Activated naive CD8-positive, alpha-beta T cell treated with anti-CD3 and anti-CD28 coated beads for 36 hours (primary cell): ENCODE measurements at places on chromosomes 6 and 20. TPM values are rescaled to one million over a fixed set of nuclear protein-coding genes. Genes with fewer than 3 reads are reported as not detected.

The PPP1R16B gene
- 65.4 TPM for total RNA-seq

The USP49 gene
- total RNA-seq = 4.5 TPM

The PDE7B gene
- 0.54 TPM for total RNA-seq

The SSTR4 gene
- total RNA-seq = not detected

The SLC2A10 gene
- 0.06 TPM for total RNA-seq

The RIMS1 gene
- not detected for total RNA-seq

The PIGT gene
- 48.0 TPM for total RNA-seq

The UNC5CL gene
- 1.3 TPM for total RNA-seq

The ENPP5 gene
- 0.33 TPM for total RNA-seq

- DNase-seq = no peak
These were observed 58.7 kb upstream of the SULF2 start for GRCh38 chr20:47843886-47844567.

GRCh38 chr20:14264869-14265268, 72.5 kb downstream of the FLRT3 start:
- no peak for DNase-seq

GRCh38 chr20:15236812-15237211, 899.4 kb upstream of the FLRT3 start:
- DNase-seq = no peak

GRCh38 chr20:63740627-63741353, 1.2 kb downstream of the SLC2A4RG start:
- DNase-seq = peak; percentile 47

DNA sequence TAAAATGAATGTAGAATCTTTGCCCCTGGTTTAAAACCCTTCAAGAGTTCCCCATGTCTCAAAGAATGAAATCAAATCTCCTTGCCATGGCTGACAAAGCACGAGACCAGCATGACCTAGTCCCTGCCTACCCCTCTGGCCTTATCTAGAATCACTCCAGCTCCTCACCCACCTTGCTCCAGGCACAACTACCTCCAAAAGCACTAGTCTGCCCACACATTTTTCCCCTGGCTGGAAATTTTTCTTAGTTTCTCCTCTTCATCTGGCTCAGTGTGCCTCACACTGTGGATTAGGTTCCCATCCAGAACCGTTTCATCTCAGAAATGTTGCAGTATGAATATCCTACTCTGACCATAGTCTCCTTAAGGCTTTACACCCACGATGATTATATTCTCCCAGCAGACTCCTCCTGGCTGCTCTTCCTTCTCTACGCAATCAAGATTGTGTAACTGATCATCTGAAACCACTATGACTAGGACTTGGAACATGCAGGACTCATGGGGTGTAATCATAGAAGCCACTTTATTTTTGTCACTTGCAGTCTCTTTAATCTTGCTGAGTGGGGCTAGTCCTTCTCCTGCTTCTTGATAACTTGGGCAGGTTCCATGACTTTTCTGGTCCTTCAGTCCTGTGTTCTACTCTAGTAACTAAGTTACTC, 7.8 kb upstream of the MRS2 start:
- no peak for DNase-seq

GRCh38 chr20:46642969-46643343, 8.3 kb downstream of the SLC13A3 start:
- DNase-seq = no peak

DNA sequence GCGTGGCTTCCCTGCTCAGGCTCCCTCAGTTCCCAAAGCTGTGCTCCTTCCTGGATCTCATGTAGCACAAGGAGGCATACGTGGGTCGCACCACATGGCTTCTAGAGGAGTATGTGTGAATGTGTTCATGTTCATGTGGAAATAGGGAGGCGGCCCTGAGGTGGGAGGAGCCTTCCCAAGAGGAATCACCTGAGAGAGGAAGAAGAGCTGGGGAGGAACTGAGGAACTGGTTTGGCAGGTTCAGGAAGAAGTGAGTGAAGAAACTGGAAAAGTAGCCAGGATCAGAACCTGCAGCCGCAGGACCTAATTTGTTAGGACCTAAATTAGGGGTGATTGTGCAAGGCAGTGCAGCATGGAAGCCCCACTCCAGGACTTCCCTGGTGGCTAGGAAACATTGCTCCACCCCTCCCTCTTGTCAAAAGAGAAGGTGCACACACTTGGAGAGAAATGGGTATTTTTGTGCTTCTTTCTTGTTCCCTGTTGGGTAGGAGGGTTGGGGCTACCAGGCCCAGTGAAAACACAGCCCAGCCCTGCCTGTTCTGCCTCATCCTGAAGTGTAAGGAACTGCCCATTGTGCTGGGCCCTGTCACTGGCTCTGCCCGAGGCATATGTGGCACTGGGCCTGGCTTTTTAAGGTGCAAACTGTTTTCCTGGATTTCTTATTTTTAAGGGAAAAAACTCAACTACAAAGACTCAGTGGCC, 20.7 kb downstream of the SYNJ2 start:
- no peak for DNase-seq

DNA sequence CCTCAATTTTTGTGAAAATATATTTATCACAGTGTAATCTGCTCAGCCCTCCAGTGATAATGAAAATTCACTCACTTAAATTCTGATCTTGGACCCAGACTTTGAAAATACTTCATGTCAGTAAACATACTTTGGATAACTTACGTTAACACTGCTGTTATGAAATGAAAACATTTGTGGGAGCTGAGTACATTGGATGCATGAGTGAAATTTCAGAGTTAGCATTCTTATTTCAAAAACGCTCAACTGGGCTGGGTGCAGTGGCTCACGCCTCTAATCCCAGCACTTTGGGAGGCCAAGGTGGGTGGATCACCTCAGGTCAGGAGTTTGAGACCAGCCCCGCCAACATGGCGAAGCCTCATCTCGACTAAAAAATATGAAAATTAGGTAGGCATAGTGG, 196.4 kb downstream of the UTRN start:
- DNase-seq = no peak

- DNase-seq = no peak
These were observed 492 bp upstream of the RNF39 start for GRCh38 chr6:30075790-30076732.

GRCh38 chr6:97468981-97469380, 186.0 kb upstream of the MMS22L start:
- no peak for DNase-seq

DNA sequence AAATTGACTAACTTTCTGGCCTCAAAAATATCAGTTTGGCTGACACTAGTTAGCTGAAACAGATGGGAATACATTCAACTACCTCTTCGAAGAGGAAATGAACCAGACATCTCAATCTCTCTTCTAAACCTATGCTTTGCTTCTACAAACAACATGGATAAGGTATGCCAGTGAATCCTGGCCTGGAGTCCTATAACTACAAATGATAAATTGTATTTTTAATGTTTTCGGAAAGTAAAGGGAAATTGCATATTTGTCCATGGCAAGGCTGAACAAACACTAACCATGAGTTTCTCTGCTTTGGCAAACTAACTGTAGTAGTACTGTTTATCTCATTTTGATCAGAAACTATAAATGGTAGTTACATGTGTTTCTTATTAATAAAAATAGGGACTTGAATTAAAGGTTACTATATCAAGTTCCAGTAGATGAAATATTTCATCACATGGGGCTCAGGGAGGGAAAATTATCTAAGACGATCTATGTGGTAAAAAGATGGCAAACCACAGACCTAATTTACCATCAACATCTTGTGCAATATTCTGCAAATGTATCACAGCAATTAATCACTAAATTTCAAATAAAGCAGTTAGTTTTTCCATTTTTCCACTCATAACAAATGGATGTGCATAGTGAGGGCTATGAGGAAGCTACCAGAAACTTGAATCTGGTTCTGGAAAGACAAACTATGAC, 76.8 kb downstream of the COL12A1 start:
- no peak for DNase-seq

GRCh38 chr6:40328386-40328985, 258.7 kb downstream of the LRFN2 start:
- peak; percentile 24 for DNase-seq

GRCh38 chr20:7379621-7380220, 560.5 kb downstream of the HAO1 start:
- no peak for DNase-seq

DNA sequence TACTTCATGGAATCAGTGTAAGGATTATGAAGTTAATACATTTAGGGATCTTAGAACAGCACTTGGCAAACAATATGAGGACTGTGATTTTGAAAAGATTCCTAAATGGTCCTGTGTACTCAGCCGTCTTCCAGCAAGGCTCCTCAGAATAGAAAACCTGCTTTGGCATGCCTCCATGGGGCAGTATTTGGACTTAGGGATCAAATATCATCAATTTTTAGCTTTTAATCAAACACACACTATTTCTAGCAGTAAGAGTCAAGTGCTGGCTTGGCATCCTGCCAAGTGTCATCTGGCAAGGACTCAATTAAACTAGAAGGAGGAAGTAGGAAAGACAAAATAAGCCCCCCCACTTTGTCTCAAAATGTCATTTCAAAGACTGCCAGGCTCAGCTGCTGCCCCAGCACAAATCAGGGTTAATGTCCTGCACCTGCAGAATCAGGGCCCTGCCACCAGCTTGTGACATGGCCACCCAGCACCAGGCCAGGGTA, 40.8 kb downstream of the IYD start:
- DNase-seq = no peak

- DNase-seq = no peak
These were observed 77.1 kb downstream of the TULP4 start for GRCh38 chr6:158389193-158389919.

- DNase-seq = no peak
These were observed 178.4 kb upstream of the SUPT3H start for GRCh38 chr6:45555981-45556771.

DNA sequence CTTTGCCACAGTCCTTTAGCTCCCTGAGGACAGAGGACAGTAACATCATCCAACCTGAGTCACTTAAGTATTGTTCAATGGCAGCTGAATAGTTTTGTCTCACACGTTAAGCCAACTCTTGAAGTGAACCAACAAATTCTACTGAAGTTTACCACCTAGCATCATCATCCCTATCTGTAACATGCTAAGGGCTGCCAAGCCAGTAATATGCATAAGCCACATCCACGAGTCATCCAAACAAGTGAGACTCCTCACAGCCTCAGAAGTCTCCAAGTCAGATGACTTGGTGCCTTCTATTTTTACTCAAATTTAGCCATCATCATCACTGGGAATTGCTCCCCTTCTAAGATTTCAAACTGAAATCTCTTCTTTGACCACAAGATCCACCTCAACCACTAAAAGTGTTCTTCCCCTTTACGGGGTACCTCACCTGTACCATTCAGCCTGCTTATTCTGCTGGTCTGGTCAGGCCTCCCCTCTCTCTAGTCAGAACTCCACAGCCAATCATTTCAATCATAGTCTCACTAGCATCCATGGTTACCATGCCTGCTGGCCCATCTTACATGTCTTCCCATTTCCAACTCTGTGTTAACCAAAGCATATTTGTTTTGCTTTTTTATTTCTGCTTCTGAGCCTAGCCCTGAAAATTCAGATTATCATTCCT, 73.7 kb downstream of the DTNBP1 start:
- DNase-seq = no peak

GRCh38 chr6:36769676-36770499, 69.4 kb downstream of the CPNE5 start:
- DNase-seq = peak; percentile 42

GRCh38 chr6:1834207-1834606, 224.5 kb downstream of the FOXC1 start:
- no peak for DNase-seq

DNA sequence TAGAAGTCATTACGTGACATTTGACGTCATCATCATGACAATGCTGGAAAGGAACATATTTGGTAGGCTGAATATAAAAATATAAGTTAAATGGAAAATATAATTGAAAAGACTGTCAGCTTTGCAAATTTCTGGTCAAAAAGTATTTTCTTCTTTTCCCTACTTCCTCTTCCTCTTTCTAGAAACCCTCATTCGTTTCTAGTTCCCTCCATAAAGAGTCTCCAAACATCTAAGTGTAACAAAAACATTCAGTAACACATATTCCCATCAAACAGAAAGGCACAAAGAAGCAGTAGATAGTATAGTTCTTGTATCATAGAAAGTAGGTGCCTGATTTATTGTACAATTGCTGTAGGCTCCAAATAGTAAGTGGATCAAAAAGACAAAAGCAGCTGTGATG, 150.8 kb upstream of the FAM83B start:
- DNase-seq = no peak

DNA sequence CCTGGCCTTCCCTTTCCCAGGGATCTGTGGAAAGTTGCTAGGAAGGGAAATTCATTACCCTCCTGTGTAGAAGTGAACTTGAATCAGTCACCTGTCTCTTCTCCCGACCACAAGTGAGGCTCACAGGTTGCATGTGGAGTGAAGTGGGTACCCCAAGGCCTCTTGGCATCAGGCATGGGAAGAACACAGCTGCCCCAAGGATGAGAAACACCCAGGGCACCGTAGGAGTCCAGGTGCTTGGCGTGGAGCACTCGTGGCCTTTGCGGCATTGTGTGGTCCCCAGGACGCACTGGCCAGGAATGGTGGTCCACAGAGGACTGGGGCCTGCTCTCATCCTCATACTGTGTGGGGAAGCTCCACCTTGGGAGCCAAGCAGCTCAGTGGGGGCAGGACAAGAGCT, 47.5 kb upstream of the VSX1 start:
- DNase-seq = no peak

DNA sequence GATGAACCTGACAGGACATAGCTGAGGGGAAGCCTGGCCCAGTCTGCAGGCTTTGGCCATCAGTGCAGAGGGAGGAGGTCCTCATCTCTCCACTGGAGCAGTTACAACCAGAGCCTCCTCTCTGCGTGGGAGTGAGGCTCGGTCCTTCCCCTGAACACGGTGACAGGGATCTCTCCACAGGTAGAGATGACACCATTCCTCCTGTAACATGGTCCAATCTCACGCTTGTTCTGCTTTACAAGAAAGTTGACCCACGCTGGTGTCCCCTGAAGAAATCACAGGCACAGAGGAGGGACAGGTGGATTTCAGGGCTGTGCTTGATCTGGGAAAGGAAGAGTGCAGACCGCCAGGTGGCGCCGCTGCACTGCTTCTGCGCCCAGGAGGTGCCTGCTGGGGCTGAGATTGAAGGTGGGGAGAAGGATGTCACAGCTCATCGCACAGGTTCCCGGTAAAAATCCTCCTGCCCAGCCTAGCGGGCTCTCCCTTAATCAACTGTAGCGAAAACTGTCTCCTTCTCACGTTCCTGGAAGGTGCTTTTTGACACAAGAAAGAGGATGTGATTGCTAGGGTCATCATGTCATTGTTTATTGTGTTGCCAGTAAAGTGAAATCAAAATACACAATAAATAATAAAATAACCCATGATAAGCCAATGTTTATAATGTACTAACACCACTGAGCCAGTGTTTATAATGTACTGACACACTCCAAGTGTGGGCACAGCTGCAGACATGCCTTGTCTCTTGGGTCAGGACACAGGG, 20.4 kb downstream of the HLA-G start:
- DNase-seq = peak; percentile 80

DNA sequence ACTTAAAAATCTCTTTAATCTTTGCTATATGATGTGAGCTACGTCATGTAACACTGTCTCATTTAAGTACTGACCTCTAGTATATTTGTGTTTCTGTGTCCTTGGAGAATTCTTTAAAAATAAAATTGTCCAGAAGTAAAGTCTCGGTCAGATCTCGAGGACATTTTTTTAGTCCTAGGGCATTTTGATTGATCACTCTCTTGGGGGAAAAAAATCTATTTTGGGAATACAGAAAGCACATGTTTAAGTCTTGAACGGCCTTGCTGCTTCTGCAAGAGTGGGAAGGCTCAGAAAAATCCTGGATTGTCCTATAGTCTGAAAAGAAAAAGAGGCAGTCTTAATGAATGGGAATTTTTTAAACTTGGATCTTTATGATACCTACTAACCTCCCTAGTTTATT, 234.3 kb downstream of the UTRN start:
- no peak for DNase-seq
